ENCODE measurements at places on chromosomes 1 and 21.

DNA sequence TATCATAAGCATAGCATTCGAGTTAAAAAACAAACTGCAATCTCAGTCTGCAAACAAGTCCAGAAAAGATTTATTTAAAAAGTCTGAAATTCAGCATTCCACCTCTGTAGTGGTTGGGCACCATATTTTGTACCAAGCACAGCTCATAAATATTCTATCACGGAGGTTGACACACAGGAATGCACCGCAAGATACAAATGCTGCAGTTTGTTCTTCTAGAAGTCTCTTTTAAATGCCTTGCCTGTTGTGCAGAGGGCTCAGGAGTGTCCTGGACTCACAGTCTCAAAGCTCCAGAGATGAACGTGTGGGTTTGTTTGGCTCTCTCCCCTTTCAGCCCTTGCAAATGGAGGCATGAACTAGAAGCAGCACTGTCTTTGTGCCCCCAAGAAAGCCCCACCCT lies 212.4 kb upstream of the USP24 start:
- no peak for DNase-seq

GRCh38 chr1:40692429-40692895 lies 958 bp downstream of the NFYC start:
- DNase-seq: peak; percentile 68

DNA sequence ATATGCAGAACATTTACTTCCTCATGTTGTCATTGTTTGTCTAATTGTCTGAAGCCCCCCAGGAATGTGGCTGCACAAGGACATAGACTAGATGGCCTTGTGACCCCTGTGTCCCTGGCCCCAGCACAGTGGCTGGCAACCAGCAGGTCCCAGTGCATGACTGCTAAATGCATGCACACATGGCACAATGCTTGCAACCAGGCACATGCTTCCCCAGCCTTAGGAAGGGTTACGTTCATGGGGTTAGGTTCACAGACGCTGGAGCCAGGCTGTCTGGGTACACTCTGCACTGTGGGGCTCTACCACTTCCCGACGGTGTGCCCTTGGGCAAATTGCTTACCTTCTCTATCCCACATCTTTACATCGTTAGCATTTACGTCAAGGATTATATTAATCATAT lies 21.2 kb upstream of the CLIC6 start:
- DNase-seq: no peak

GRCh38 chr21:32004291-32004690 lies 131.5 kb downstream of the HUNK start:
- DNase-seq: no peak
